Suprapubic skin (tissue), 4 donors: ENCODE measurements at places on chromosomes 6 and 20. TPM values are rescaled to one million over a fixed set of nuclear protein-coding genes. Genes with fewer than 3 reads are reported as not detected.

- no peak overlapping the region for H3K27ac ChIP-seq
- H3K4me1 ChIP-seq, result peaks cover 8% of the 10 kb centered on the region
- H3K4me3 ChIP-seq, result no peak overlapping the region
- H3K36me3 ChIP-seq, result no peaks in the 10 kb centered on the region
- DNase-seq, result no peak
- H3K27me3 ChIP-seq, result no peaks in the 10 kb centered on the region
These were observed 50.9 kb downstream of the RIOK1 start for GRCh38 chr6:7440476-7440875.

Gene SAMD3
- not detected for total RNA-seq

Gene IL17A
- total RNA-seq, result not detected

- H3K36me3 ChIP-seq, result no peaks in the 10 kb centered on the region
- no peak overlapping the region for H3K4me3 ChIP-seq
- H3K27me3 ChIP-seq, result peaks cover 3% of the 10 kb centered on the region
- H3K4me1 ChIP-seq, result no peaks in the 10 kb centered on the region
- H3K27ac ChIP-seq, result no peak overlapping the region
- no peak for DNase-seq
These were observed 96.9 kb downstream of the MKKS start for GRCh38 chr20:10336959-10337729.

DNA sequence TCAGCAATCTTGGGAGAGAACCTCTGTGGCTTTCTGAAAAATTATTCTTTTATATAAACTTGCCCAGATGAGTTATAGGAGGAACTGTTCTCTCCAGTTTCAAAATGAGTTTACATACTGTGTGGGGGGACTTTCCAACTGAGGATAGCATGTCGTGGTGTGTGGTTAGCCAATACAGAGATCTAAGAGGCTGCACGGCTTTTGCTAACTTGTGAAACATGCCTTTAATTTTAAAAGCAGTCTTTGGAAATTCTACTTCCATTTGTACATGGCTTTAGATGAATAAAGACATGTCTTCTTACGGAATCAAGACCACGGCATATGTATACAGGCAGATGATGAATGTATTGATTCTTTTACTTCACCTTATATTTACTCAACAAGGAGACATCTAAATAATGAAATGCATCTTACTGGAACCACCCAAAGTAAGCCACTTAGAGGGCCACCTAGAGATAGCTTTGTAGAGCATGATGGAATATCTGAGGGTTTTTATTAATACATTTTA lies 39.8 kb downstream of the HIVEP1 start:
- H3K27ac ChIP-seq, result no peak overlapping the region
- H3K36me3 ChIP-seq, result no peaks in the 10 kb centered on the region
- peaks cover 3% of the 10 kb centered on the region for H3K4me1 ChIP-seq
- no peaks in the 10 kb centered on the region for H3K27me3 ChIP-seq
- H3K4me3 ChIP-seq, result no peak overlapping the region
- no peak for DNase-seq

Gene RIPOR2
- 3.8 TPM for total RNA-seq

GRCh38 chr6:15523679-15524630 lies 138.9 kb downstream of the DTNBP1 start:
- H3K27me3 ChIP-seq, result no peaks in the 10 kb centered on the region
- peaks cover 50% of the 10 kb centered on the region for H3K36me3 ChIP-seq
- H3K4me3 ChIP-seq, result no peak overlapping the region
- no peak overlapping the region for H3K27ac ChIP-seq
- peaks cover 18% of the 10 kb centered on the region for H3K4me1 ChIP-seq

GRCh38 chr6:102313699-102314098 lies 920.2 kb downstream of the GRIK2 start:
- DNase-seq, result no peak
- H3K36me3 ChIP-seq, result no peaks in the 10 kb centered on the region
- no peak overlapping the region for H3K4me3 ChIP-seq

GRCh38 chr6:136365776-136366354 lies 76.2 kb upstream of the BCLAF1 start:
- peak; percentile 84 for DNase-seq
- no peaks in the 10 kb centered on the region for H3K27me3 ChIP-seq
- H3K27ac ChIP-seq, result no peak overlapping the region
- H3K36me3 ChIP-seq, result peaks cover 21% of the 10 kb centered on the region

DNA sequence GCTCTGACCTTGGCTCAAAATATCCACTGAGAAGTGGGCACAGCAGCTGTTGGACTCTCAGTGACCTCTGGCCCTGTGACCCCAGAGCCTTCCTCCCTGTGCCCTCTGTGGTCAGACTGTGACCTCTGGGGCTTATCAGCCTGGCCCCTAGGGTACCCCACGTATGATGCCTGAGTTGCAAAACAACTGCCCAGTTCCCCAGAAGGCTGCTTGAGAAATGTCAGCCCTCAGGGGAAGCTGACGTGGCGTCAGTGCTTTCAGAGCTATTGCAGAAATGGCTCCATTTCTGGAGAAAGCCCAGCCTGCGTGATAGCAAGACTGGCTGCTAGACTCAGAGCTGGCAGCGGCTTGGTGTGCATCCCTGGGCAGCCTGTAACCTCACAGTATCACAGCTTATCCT lies 31.5 kb upstream of the TGM2 start:
- peaks cover 13% of the 10 kb centered on the region for H3K27me3 ChIP-seq
- no peak overlapping the region for H3K27ac ChIP-seq
- no peaks in the 10 kb centered on the region for H3K36me3 ChIP-seq

DNA sequence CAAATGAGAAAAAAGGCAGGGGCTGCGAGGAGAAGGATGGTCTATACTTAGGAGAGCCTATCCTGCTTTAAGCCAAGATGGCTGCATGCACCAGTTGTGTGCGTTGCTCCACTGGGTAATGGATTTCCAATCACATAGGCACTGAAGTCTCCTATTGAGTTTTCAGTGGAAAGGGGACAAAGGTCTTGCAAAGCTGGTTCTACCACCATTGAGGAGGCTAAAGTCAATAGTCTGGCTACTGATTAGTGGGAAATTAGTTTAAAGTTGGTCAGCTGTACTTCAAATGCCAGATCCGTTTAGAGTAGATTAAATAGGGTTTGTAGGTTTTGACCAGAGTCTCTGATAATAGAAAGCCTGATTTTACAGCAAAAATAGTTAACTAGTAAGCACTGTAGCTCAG lies 104.9 kb downstream of the SESN1 start:
- peaks cover 86% of the 10 kb centered on the region for H3K36me3 ChIP-seq
- H3K27me3 ChIP-seq, result no peaks in the 10 kb centered on the region
- no peak overlapping the region for H3K4me3 ChIP-seq
- H3K4me1 ChIP-seq, result no peaks in the 10 kb centered on the region
- no peak overlapping the region for H3K27ac ChIP-seq

- H3K4me1 ChIP-seq, result peaks cover 29% of the 10 kb centered on the region
- H3K27me3 ChIP-seq, result no peaks in the 10 kb centered on the region
- H3K4me3 ChIP-seq, result peak overlapping the region; percentile 99
- peak overlapping the region; percentile 95 for H3K27ac ChIP-seq
- peak; percentile 40 for DNase-seq
These were observed 475 bp upstream of the TMEM181 start for GRCh38 chr6:158559338-158559894.

- DNase-seq, result no peak
- no peak overlapping the region for H3K4me3 ChIP-seq
- H3K36me3 ChIP-seq, result no peaks in the 10 kb centered on the region
These were observed 47.3 kb upstream of the TNFAIP3 start for GRCh38 chr6:137819740-137820139.

- no peak for DNase-seq
- no peak overlapping the region for H3K27ac ChIP-seq
- H3K4me3 ChIP-seq, result no peak overlapping the region
These were observed 86.5 kb upstream of the MRPS10 start for GRCh38 chr6:42304053-42304712.

Gene RGL2
- 98.4 TPM for total RNA-seq

Gene PNPLA1
- 40.3 TPM for total RNA-seq

DNA sequence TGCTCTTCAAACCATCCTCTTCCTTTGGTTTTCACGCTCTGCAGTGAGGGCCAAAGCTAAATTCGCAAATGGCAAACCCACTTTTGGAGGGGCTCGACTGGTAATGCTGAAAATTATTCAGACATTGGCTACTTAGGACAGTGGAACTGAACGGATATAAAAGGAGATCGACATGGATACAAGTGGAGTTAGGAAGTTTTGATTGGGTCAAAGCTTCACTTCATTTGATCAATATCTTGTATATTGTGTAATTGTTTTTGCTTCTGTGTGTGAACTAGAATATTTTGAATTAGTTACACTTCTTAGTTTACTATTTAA lies 1.2 kb downstream of the FAM8A1 start:
- H3K36me3 ChIP-seq, result peaks cover 16% of the 10 kb centered on the region
- H3K4me1 ChIP-seq, result peaks cover 25% of the 10 kb centered on the region
- H3K27me3 ChIP-seq, result no peaks in the 10 kb centered on the region

GRCh38 chr6:119463081-119463626 lies 113.6 kb upstream of the MAN1A1 start:
- H3K4me1 ChIP-seq, result no peaks in the 10 kb centered on the region
- no peak for DNase-seq
- H3K27me3 ChIP-seq, result no peaks in the 10 kb centered on the region
- no peaks in the 10 kb centered on the region for H3K36me3 ChIP-seq
- no peak overlapping the region for H3K27ac ChIP-seq

DNA sequence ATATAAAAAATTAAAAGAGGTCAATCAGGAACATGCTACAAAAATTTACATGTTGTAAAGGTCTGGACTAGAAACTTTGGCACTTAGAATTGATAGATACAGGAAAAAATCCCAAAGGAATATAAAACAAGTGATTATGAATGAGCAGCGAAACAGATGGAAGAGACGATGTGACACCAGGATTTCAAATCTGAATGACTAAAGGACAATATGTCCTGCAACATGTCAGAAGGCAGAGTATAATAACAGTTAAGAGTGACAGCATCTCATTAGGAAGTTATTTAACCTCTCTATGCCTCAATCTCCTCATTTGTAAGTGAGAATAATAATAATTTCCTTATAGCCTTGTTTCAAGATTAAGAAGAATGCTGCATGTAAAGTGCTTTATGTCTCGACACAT lies 50.3 kb downstream of the FRK start:
- no peak for DNase-seq
- no peak overlapping the region for H3K27ac ChIP-seq
- no peaks in the 10 kb centered on the region for H3K36me3 ChIP-seq
- no peaks in the 10 kb centered on the region for H3K27me3 ChIP-seq
- H3K4me1 ChIP-seq, result peaks cover 10% of the 10 kb centered on the region
- no peak overlapping the region for H3K4me3 ChIP-seq

DNA sequence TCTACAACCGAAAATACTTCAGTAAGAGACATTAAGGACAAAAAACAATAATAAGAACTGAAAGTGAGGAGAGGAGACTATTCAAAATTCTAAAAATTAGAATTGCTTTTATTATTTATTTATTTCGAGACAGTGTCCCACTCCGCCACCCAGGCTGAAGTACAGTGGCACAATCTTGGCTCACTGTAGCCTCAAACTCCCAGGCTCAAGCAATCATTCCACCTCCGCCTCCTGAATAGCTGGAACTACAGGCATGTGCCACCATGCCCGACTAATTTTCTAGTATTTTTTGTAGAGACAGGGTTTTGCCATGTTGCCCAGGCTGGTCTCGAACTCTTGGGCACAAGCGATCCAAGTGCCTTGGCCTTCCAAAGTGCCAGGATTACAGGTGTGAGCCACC lies 123.1 kb downstream of the RNGTT start:
- no peak overlapping the region for H3K27ac ChIP-seq
- no peak overlapping the region for H3K4me3 ChIP-seq
- H3K36me3 ChIP-seq, result no peaks in the 10 kb centered on the region

DNA sequence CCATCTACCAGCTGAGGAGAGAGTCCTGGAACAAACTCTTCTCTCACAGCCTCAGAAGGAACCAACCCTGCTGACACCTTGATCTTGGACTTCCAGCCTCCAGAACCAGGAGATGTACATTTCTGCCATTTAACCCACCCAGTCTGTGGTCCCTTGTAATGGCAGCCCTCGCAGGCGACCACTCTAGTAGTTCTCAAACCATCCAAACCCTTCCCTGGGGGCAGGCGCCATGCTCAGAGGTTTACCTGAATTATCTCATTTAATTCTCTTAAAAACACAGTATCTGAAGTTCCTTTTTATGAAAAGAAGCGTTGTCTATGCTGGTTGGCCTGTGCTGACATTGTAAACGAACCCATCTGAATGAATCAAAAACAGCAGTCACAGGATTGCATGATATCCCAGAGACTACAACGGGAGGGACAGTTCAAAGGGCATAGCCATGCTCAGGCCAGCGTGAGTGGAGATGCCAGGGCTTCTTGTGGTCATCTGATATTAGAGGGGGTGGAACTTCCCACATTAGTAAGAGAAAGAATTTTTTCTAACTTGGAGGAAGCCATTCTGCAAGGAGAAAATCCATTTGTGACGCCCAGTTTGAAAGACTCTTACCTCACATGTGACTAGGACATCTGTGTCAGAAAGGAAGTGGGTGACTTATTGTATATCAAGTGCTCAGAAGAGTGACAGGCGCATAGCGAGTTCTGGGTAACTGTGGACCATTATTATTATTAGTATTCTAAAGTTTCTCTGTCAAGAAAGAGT lies 17.2 kb upstream of the TAGAP start:
- H3K36me3 ChIP-seq, result no peaks in the 10 kb centered on the region
- H3K27ac ChIP-seq, result peak overlapping the region; percentile 38
- no peaks in the 10 kb centered on the region for H3K27me3 ChIP-seq
- peaks cover 4% of the 10 kb centered on the region for H3K4me1 ChIP-seq
- DNase-seq, result no peak
- H3K4me3 ChIP-seq, result no peak overlapping the region

DNA sequence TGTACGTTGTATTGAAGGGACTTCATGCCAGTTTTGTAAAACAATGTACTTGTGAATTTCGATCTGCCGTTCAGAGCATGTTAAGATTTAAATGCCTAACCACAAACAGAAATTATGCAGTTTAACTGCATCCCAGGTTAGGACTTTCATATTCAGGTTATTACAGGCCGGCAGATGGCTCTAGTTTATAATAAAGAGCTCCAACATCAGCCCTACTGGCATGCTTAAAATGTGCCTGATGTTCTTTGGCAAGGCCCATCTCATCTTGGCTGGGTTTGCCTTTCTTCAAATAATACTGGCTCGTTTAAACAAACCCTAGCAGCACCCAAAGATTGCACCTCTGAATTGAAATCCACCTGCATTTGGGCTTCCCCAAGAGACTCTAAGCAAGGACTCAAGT lies 169.3 kb upstream of the RIN2 start:
- DNase-seq, result no peak
- no peaks in the 10 kb centered on the region for H3K27me3 ChIP-seq
- peaks cover 5% of the 10 kb centered on the region for H3K4me1 ChIP-seq
- no peaks in the 10 kb centered on the region for H3K36me3 ChIP-seq
- H3K4me3 ChIP-seq, result no peak overlapping the region
- no peak overlapping the region for H3K27ac ChIP-seq

Gene FAM83C
- total RNA-seq, result 64.9 TPM

- H3K27me3 ChIP-seq, result no peaks in the 10 kb centered on the region
- H3K4me3 ChIP-seq, result no peak overlapping the region
- H3K27ac ChIP-seq, result no peak overlapping the region
- no peaks in the 10 kb centered on the region for H3K36me3 ChIP-seq
These were observed 7.7 kb downstream of the CCN6 start for GRCh38 chr6:112061605-112062004.

Gene PTK7
- 71.3 TPM for total RNA-seq

DNA sequence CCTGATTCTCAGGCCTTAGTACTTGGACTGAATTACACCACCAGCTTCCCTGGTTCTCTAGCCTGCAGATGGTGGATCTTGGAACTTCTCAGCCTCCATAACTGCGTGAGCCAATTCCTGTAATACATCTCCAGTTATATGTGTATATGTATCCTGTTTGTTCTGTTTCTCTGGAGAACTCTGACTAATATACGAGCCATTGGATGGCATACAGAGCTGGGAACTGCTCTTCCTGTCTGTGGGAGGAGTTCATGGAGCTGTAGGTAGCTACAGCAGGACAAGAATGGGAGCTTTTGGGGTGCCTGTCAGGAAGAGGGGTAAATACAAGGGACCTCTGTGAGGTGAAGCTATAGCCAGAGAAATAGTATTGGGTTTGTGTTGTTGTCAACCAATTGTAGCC lies 41.2 kb downstream of the TMEM14A start:
- H3K27ac ChIP-seq, result no peak overlapping the region
- no peaks in the 10 kb centered on the region for H3K4me1 ChIP-seq
- H3K27me3 ChIP-seq, result no peaks in the 10 kb centered on the region
- no peak for DNase-seq
- no peak overlapping the region for H3K4me3 ChIP-seq

Gene GCLC
- 47.3 TPM for total RNA-seq
